T-helper 9 cell (primary cell): ENCODE measurements at places on chromosomes 1 and 21.

DNA sequence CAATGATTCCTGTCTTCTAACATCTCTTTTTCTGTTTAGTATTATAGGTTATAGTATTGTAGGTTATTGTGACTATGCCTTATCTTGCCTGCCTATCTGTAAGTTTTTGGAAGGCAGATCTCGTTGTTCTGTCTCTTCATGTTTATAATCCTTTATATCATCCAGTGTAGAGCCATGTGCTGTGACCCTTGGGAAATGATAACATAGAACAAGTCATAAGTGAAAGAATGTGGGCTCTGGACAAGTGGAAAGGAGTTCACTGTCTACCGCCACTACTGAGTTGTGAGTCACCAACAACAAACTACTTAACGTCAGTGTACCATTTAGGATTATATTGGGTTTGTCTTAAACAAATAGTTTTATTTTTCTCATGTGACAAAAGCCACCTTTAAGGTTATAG lies 139.3 kb downstream of the LYPLAL1 start:
- no peak for DNase-seq

DNA sequence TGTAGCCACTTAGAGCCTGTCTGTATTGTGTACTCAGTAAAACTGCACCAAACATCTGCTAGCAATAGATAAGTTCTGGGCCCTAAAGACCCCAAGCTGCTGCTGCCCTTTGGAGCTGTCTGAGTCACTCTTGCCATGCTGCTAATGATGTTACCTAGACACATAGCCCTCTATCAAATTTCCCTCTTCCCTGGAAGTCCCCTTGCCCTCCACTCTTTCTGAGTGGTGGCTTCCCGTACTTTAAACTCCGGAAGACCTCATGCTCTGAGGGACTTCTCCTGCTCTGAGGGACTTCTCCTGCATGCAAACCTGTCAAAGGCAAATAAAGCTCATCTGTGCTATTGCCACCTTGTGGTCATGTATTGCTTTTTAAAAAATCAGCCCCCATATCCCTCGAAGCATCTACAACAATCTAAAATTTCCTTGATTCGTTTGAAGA lies 34.0 kb downstream of the FH start:
- DNase-seq, result no peak

GRCh38 chr1:10781137-10781536 lies 15.3 kb downstream of the CASZ1 start:
- DNase-seq, result no peak

DNA sequence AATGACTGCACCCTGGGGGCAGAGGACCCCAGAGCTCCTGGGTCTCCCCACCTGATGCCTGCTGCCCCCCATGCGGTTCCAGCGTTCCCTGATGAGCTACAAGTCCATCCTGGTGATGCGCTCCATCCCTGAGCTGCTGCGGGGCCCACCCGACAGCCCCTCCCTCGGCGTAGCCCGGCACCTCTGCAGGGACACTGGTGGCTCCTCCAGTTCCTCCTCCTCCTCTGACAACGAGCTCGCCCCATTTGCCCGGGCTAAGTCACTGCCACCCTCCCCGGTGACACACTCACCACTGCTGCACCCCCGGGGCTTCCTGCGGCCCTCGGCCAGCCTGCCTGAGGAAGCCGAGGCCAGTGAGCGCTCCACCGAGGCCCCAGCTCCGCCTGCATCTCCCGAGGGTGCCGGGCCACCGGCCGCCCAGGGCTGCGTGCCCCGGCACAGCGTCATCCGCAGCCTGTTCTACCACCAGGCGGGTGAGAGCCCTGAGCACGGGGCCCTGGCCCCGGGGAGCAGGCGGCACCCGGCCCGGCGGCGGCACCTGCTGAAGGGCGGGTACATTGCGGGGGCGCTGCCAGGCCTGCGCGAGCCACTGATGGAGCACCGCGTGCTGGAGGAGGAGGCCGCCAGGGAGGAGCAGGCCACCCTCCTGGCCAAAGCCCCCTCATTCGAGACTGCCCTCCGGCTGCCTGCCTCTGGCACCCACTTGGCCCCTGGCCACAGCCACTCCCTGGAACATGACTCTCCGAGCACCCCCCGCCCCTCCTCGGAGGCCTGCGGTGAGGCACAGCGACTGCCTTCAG lies 35.5 kb downstream of the TRIM11 start:
- no peak for DNase-seq

DNA sequence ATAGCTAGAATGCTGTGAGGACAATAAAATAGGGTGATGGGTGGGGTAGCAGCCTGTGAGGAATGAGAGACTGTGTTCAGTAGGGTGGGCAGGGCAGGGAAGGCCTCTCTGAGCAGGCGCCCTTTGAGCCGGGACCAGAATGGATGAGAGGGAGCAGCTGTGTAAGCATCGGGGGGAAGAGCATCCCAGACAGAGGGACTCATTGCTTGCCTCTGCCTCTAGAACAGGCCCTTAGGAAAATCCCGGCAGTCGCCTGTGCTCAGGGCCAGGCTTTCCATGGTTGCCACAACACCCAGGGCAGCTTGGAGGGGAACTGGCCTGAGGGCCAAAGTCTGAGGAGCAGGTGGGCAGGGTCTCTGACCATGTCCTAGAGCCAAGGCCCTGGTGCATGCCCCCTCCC lies 774 bp downstream of the SLC2A7 start:
- no peak for DNase-seq

DNA sequence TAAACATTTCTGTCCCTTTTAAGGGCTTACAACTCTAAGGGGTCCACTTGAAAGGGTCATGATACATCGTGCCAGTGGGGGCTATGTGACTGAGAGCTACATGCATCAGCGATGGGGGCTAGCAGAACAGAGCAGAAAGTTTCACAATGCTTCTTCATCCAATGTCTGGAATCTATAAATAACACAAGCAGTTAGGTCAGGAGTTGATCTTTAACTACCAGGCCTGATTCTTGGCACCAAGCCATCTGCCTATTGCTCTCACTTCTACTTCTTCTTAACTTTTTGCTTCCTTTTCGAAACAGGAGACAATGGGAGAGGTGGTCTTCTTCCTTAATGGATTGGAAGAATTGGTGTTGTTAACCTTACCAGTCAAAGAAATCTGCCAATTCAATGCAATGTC lies 410.0 kb downstream of the TGFB2 start:
- no peak for DNase-seq

- no peak for DNase-seq
These were observed 53.2 kb upstream of the TMEM51 start for GRCh38 chr1:15100121-15100879.

DNA sequence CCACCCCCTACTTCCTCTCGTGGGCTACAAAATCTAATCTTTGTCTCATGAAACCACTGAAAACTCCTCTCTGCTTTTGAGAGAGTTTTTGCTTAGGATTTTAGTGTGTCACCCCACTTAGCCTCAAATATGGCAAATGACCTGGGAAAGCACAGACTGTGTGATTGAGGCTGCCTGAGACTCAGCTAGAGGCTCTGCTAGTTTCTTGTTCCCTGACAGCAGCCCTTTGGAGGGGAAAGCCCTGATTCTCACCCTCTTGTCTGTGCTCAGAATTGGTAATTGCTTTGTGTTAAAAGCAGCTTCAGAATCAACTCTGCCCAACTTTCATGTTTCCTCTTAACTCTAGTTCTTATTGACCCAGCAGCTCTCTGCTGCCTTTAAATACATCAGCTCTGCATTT lies 85.6 kb upstream of the ZP4 start:
- no peak for DNase-seq

GRCh38 chr1:170659399-170660035 lies 4.4 kb upstream of the PRRX1 start:
- no peak for DNase-seq

- no peak for DNase-seq
These were observed 36.3 kb upstream of the C1orf21 start for GRCh38 chr1:184350573-184350972.

- DNase-seq, result no peak
These were observed 33.0 kb downstream of the USP48 start for GRCh38 chr1:21749859-21750468.

- DNase-seq, result no peak
These were observed 7.2 kb downstream of the AMPD2 start for GRCh38 chr1:109626682-109627408.

- no peak for DNase-seq
These were observed 147.9 kb downstream of the EDEM3 start for GRCh38 chr1:184606786-184607185.

GRCh38 chr1:180586671-180587155 lies 27.9 kb downstream of the OVAAL start:
- no peak for DNase-seq

DNA sequence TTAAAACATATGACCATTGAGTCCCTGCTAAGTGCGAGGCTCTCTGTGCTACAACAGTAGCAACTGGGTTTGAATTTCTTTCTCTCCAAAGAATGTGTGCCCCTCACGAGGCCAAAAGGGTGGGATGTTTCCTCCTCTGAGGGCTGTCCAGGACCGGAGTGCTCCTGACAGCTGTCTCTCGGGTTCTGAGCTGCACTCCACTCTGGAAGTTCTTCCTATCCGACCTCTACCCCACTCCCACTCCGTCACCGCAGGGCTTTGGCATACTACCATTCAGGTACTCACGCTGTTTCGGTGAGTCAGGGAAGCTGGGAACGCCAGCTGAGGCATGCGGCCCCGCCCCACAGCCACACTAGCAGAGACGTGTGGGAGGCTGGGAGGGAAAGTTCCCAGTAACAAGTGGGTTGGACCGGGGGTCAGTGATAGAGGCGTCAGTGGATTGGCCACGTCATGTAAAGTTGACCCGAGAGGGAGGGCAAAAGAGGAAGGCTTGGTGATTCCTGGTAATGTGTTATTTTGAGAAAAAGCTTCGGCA lies 705 bp upstream of the SLC50A1 start:
- peak; percentile 23 for DNase-seq

DNA sequence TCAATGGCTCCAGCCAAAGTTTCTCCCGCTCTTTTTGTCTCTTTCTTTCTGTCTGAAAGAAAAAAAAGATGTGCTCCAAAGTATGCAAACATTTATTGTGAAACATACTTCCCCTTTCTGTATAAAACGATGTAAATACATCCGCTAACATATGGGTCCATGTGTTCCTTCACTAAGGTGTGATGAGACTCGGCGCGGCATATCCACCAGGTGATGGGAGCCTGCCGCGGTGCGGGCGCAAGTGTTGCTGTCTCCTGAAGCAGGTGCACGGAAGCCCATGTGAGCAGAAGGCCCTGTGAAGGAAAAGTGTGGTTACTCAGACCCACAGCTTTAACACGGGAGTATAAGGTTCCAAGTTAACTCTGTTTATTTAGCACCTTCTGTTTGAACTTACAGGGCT lies 466.6 kb upstream of the C1orf87 start:
- no peak for DNase-seq

- no peak for DNase-seq
These were observed 1.8 kb downstream of the RER1 start for GRCh38 chr1:2393471-2393877.

DNA sequence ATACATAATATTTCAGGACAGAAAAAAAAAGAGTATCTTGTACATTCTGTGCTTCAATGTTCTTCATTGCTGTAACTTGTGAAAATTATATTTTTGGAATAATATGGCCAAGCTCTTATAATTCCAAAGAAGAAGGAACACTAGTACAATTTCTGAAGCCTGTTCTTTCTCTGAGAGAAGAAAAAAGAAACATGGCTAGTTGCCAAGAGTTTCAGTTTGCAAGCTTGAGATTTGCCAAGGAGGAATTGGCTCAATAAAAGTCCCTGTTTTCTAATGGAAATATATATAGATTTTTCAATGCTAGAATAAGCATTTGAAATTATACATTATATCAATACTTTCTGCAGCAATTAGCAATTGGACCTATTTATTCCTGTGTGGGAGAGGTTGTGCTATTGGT lies 285.2 kb upstream of the NEGR1 start:
- DNase-seq, result no peak

DNA sequence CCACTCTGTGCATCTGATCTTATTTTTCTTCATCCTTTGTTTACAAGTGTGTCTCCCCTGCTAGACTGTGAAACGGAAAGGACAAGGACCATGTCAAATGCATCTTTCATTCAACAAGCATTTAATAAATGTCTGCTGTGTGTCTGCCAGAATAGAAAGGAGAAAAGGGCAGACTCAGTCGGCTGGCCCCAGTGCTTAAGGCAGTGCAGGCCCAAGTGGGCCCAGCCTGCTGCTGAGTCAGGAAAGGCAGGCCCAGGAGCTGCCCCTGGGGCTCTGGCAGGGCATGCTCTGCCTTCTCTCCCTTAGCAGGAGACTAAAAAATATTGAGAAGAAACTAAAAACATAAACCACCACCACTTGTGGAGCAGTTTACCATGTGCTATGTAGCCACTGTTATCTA lies 38.1 kb downstream of the PLEKHA6 start:
- no peak for DNase-seq

DNA sequence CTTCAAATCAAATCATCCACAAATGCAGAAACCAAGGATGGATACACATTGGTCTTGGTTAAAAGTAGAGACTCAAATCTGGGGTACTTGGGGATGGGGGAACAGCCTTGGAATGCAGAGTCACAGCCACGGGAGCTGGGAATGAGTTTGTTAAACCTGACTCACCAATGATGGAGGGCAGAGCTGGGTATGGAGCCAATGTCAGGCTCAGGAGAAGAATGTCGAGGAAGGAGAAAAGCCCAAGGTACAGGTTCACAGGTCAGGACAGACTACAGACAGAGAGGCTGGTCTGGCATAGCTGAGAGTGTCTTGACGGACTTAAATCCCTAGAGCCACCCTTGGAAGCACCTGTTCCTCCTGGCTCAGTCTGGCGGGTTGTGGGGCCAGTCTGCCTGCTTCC lies 237.6 kb downstream of the NTNG1 start:
- no peak for DNase-seq

DNA sequence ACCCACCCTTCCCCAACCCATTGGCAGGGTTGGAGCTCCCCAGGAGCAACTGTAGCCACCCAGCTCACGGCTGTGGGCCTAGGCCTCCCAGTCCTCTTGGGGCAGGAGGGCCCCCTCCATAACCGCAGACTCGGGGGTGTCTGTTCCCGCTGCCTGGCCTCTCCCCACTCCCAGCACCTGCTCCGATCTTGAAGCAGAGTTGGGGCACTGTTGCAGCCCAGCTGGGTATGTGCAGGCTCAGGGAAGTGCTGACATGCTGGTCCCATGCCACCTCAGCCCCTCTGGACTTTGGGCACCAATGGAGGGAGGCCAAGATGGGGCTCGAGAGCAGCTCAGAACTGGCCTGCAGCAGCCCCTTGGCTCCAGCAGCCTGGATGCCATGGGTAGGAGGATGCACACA lies 54.8 kb upstream of the KRTAP11-1 start:
- DNase-seq, result no peak

- DNase-seq, result no peak
These were observed 711.2 kb downstream of the MRPL39 start for GRCh38 chr21:24895885-24896734.

GRCh38 chr1:19552291-19553010 lies 67.1 kb upstream of the CAPZB start:
- no peak for DNase-seq

GRCh38 chr1:47469910-47470309 lies 32.1 kb downstream of the FOXD2 start:
- no peak for DNase-seq

- DNase-seq, result no peak
These were observed 21.1 kb upstream of the LAMC2 start for GRCh38 chr1:183164963-183165362.

GRCh38 chr1:113802367-113803007 lies 9.8 kb downstream of the RSBN1 start:
- no peak for DNase-seq

- DNase-seq, result peak; percentile 6
These were observed 21.8 kb downstream of the EXOC8 start for GRCh38 chr1:231315887-231316286.

GRCh38 chr21:37294679-37295078 lies 27.5 kb upstream of the VPS26C start:
- no peak for DNase-seq

- DNase-seq, result no peak
These were observed 135.9 kb downstream of the HHAT start for GRCh38 chr1:210464519-210465039.
